Activated CD4-positive, alpha-beta T cell treated with anti-CD3 and anti-CD28 coated beads for 24 hours (primary cell): ENCODE measurements at places on chromosomes 1 and 21.

- DNase-seq, result no peak
Observed at GRCh38 chr1:101632548-101633272, 364.0 kb downstream of the OLFM3 start.

GRCh38 chr21:27077501-27077900 lies 110.6 kb upstream of the ADAMTS5 start:
- no peak for DNase-seq

GRCh38 chr1:13842497-13842896 lies 142.5 kb downstream of the PRDM2 start:
- no peak for DNase-seq

- no peak for DNase-seq
Observed at GRCh38 chr1:43405219-43405875, 15.6 kb downstream of the SZT2 start.

DNA sequence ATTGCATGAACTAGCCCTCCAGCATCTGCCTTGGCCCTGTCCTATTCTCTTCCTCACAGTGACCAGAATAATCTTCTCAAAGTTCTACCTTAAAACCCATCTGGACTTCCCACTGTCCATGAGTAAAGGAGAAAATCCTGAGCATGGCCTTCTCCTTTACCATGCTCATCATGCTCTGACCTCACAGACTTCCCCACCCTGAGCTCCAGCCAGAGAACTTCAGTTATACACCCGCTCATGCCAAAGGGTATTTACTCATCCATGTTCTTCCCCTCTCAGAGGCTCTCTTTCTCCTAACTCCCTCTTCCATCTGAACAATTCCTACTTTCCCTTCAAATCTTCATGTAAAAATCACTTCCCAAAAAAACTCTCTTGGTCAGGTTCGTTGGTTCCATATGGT lies 188.4 kb downstream of the SETD4 start:
- DNase-seq, result no peak

- DNase-seq, result no peak
Observed at GRCh38 chr1:205048382-205048781, 5.4 kb downstream of the CNTN2 start.

GRCh38 chr21:21661741-21662140 lies 663.5 kb downstream of the NCAM2 start:
- DNase-seq, result no peak

- DNase-seq, result no peak
Observed at GRCh38 chr1:152347116-152347728, 12.6 kb downstream of the FLG2 start.

DNA sequence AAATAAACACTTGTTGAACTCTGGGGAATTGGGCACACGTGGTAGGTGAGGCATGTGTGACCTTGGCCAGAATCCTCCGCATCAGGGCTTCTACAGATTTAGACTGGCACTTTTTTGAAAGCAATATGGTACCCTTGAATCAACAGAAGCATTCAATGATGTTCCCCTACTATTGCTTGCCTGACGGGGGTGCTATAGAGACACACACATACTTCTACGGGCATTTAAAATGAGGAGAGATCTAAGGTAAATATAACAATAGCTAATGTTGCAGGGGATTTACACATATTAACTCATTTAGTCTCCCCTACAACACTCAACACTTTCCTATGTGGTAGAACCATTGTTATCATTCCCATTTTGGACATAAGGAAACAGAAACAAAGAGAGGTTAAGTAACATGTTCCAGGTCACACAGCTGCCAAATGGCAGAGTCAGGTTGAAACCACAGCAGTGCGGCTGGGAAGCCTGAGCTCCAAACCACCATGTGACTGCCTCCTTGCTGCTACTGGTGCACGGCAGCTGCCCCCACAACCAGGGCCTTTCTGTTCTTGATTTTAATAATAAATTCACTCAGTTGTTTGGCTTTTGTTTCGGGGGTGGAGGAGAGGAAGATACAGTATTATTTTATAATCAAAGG lies 147.4 kb downstream of the ZNF281 start:
- DNase-seq, result no peak
